ENCODE measurements at places on chromosomes 12 and 14.

- DNase-seq: no peak
These were observed 313.4 kb upstream of the FKBP4 start for GRCh38 chr12:2481346-2481745.

GRCh38 chr14:64873506-64874219, 6.0 kb downstream of the SPTB start:
- DNase-seq: no peak

- no peak for DNase-seq
These were observed 10.2 kb downstream of the RCOR1 start for GRCh38 chr14:102602421-102603292.

- no peak for DNase-seq
These were observed 675.0 kb downstream of the TMEM121 start for GRCh38 chr14:106201376-106201775.

DNA sequence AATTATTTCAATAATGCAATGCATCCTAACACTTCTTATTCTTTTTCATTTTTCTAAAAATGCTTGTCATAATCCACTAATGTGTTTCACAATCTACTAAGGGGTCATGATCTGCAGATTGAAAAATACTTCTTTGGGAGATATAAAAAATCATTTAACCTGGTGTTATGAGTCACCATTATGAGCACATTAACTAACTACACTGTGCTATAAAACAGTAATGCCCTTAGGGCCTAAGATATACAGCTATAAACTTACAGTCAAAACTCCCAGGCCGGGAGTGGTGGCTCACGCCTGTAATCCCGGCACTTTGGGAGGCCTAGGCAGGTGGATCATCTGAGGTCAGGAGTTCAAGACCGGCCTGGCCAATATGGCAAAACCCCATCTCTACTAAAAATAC, 14.2 kb downstream of the ATXN2 start:
- no peak for DNase-seq

DNA sequence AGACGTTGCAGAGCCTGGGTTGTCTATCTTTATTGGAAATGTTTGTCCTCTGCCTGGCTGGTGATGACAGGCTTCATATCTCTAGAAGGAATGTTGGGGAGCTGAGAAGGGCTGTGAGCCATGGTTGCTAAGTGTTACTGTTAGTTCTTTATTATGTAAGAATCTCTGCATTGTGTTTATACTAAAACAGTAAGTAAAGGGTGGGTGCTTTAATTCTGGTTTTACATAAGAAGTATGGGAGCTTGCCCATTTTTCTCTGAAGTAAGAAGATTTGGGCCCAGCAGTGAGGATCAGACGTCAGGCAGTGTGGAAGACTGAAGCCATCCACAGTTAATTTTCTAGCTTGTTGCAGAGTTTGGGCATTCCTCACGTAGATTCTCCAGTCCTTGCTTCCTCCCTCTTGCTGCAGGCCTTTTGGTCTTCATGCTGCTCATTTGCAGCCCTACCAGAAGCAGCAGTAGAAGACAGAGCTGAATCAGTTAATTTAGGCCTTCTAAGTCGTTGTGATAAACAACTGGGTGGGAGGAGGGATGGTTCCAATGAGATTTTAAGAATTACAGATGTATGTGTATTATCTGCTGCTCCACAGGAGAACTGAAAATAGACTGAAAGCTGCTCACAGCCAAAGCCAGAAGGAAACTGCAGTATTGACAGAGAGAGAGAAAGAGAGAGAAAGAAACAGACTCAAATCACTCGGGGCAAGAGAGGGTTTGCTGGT, 21.4 kb downstream of the WNT5B start:
- no peak for DNase-seq

DNA sequence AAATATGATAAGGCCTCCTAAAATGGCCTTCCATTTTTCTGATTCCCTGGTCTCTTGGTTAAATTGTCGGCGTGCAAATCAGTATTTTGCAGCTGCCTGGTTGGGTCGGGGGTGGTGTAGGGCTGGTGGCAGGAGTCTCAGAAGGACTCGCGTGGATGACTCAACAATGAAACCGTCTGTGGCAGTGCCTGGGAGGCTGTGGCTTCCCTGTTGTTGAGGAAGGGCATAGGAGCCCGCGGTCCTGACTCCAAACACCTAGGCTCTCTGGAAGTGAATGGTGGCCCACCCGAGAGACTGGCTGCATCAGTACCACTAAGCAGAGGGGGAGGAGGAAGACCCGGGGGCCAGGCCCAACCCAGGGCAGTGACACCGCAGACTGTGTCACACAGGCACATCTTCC, 207.9 kb downstream of the TTC7B start:
- no peak for DNase-seq

GRCh38 chr14:35247777-35248475, 44.3 kb upstream of the PSMA6 start:
- DNase-seq: no peak
